ENCODE measurements at places on chromosomes 12 and 14.

DNA sequence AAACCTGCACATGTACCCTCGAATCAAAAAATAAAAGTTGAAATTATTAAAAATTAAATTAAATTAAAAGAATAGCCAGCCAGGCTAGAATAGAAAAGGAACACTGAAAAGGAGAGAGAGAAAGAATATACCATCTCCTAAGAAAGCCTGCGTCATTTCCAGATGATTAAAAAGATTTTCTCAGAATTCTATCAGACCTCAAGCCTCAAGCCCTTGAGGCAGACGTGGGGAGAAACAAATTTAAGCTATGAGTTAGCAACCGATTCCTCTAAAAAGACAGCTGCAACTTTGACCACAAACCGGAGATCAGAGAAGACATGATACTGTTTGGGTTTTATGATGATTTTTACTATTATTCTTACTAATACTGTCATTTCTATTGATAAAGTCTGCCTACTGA is 138.3 kb downstream of the KSR2 start:
- no peak for DNase-seq

DNA sequence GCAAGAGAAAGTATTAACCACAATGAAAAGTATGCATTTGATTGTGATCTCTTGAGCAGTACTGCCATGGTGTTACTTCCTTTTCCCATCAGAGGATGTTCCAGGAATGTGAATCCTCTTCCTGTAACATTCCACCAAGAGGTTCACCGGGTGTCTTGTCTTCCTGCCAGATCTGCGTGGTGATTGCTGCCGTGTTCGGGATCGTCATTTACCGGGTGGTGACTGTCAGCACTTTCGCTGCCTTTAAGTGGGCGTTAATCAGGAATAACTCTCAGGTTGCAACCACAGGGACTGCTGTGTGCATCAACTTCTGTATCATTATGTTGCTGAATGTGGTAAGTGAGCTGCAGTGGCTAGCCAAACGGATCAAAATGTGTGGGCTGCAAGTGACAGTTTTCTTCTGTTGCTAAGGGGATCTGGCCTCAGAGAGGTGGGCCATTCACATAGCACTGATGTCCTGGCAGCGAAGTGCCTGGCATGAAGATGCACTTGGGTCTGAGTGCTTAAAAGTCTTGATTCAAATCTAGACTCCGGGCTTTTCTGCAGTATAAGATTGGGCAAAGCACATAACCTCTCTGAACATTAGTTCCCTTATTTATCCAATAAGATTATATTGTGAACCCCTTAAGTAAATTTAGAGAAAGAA is 123.4 kb downstream of the SLC5A8 start:
- peak; percentile 49 for DNase-seq

- no peak for DNase-seq
Measured at GRCh38 chr14:37472906-37473305, 122.1 kb downstream of the FOXA1 start.

DNA sequence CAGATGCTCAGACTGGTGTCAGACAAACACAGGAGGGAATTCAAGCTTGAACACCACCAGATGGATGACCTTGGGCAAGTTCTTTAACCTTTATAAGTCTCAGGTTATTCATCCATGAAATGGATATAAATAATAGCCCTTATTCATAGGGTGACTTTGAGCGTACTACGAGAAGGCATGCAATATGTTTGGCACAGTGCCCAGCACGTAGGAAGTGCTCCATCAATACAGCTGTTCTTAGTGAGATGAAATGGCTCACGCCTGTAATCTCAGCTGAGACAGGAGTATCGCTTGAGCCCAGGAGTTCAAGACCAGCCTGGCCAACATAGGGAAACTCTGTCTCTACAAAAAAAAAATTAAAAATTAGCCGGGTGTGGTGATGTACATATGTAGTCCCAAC is 84.8 kb upstream of the FICD start:
- DNase-seq, result no peak

DNA sequence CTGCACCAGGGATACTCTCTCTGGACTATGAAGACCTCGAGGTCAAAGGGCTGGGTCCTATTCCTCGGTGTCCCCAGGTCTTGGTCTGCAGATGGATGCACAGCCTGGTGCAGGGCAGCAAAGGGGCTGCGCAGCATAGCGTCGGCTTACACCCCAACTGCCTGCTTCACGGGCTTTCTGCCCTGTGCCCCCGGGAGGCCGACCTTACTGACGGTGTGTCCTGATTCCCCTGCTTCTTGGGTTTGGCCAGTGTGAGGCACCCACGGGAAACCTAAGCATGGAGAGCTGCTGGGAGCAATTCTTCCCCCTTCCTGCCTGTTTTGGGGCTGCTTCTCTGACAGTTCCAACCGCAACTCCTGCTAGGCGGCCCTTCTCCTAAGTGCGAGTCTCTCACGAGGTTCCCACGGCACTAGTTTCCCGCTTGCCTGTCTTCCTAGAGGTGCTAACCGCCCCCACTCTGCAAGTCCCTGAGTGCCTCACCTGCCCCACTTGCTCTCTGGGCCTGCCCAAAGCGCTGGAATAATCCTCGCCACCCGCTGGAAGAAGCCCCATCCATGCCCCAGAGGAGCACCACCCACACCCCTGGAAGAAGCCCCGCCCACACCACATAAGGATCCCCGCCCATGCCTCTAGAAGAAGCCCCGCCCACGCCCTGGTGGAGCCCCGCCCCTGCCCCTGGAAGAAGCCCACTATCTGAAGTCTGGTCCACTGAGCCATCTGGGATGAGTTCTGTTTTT is 54.0 kb downstream of the PRIMA1 start:
- no peak for DNase-seq

DNA sequence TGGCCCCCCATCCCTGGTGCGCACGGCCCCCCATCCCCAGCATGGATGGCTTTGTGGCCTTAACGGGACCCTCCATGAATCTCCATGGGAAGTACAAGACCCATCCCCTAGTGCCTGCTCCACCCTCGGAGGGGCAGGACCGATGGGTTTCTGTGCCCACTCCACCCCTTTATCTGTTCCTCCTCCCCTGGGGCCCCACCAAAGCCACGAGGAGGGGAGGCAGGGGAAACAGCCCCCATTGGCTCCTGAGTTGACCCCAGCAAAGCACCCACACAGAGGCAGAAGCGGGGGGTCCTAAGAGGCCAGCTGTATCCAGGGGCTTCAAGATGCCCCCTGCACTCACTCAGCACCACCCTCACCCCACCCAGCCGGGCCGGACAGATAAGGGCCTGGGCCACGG is 36.1 kb upstream of the TMEM179 start:
- DNase-seq, result no peak

DNA sequence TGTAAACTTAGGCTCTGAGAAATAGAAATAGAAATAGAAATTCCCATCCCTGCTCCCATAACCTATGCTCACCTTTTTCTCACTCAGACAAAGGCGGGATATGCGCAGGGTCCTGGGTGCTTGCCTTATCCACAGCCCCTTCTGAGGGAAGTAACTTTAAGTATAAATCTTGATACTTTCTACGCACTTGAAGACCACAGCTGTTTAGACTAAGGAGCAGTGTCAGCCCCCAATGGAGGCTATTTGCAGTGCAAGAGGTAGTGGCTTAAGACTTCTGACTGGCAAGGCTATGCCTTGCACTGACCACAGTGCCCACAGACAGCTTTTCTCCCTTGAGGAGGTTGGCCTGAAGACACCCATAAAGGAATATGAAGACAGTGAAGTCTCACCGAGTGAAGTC is 35.2 kb downstream of the ASCL1 start:
- no peak for DNase-seq

DNA sequence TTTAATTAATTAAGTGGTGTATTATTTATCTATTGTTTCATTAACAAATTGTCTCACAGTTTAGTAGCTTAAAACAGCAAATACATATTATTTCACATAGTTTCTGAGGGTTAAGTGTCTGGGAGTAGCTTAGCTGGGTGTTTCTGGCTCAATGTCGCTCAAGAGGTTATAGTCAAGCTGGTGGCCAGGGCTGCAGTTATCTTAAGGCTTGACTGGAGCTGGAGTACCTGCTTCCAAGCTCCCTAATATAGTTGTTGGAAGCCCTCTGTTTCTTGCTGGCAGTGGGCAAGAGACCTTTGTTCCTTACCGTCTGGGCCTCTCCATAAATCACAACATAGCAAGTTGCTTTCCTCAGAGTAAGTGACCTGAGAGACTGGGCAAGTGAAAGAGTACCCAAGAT is 66.6 kb downstream of the RAD51B start:
- DNase-seq, result no peak

DNA sequence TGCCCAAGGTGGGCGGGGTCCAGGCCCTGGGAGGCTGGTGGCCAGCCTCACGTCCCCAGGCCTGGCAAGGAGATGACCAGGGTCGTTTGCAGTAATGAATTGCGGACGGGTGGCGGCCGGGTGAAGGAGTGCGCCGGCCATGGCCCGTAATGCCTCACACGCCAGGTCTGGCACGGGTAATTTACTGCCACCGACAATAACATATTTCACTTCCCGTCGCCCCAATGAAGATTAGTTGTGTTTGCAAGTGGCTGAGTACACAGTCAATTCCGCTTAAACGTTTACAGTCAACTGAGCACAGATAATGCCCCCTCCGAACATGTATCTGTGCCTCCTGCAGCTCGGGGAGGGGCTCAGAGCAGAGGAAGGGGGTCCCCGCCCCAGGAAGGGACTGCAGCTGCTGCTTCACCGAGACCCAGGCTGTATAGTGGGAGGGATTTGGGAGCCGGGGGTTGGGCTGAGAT is 48.3 kb downstream of the MVK start:
- DNase-seq, result no peak

- peak; percentile 1 for DNase-seq
Measured at GRCh38 chr14:101665478-101666078, 95.9 kb upstream of the PPP2R5C start.

DNA sequence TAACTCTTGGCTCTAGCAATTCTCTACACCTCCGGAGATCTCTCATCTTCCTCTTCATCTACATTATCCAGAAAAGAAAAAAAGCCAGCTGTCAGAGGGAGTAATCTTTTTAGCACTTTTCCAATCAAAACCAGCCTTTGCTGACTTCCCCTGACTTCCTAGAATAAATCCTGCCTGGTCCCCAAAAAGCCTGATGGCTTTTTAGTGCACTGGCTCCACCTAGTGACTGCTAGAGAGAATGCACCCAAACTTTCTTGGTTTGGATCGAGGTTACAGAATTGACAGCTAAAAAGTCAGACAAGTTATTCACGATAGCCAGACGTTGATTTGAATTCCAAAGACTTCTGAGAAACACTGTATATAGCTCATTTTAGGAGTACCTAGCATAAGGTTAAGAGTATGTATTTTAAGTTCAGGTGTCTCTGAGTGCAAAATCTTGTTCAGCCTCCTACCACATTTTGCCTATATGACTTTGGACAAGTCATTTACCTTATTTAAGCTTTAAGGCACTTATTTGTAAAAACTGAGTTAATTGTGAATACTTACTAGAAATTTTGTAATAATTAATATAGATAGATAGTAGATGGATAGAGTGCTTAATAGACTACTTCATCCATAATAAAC is 185.7 kb upstream of the GRIN2B start:
- peak; percentile 17 for DNase-seq

DNA sequence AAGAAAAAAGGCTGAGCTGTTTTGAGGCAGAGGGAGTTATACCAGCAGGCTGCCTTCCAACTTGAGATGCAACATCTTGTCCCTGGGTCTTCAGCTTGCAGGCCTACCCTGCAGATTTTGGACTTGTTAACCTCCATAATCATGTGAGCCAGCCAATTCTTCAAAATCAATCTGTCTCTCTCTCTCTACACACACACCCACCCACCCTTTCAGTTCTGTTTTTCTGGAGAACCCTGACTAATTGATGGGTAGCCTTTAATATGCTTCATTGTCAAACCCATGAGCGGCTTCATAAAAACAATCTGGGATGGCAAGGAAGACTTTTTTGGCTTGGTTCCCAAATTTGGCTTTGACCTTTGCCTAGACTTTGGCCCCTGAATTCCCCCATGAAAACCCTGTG is 113.9 kb downstream of the TMX1 start:
- DNase-seq, result no peak

- no peak for DNase-seq
Measured at GRCh38 chr14:105979446-105979845, 453.1 kb downstream of the TMEM121 start.

GRCh38 chr12:120822832-120823503 is 81.2 kb downstream of the SPPL3 start:
- no peak for DNase-seq

GRCh38 chr14:101196795-101197590 is 293.5 kb upstream of the RTL1 start:
- no peak for DNase-seq

GRCh38 chr14:62002642-62003041 is 240.4 kb downstream of the SNAPC1 start:
- no peak for DNase-seq

- DNase-seq, result no peak
Measured at GRCh38 chr14:94397289-94398181, 9.1 kb upstream of the SERPINA1 start.

GRCh38 chr14:24093207-24093900 is 757 bp upstream of the PCK2 start:
- DNase-seq, result no peak

DNA sequence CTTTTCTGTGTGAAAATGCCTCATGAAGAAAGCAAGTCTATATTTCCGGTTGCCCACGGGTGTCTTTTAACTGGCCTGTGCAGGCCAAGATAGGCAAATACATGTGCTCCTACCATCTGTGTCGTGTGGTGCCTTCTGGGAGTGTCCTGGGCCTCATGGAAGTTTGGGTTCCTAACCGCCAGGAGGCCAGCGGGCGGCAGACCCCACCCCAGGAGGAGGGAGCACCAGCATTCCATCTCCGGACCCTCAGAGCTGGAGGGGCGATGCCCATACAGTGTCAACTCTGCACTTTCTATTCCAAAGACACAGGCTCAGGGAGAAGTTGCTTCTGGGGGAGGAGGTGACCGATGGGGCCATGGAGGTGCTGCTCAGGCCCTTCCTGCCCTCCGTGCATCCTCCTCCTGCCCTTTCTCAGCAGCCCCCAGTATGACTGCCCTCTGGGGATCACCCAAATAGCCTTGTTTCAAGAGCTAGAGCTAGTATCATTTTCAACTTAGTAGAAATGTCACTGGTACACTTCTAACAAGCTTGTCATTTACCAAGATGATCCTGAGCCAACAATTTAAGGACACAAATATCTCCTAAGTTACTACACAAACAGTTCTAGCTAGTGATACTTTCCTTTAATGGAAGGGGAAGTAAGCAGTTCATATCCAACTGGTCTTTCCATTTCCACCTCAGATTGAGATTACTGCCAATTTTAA is 17.8 kb downstream of the CCDC92 start:
- no peak for DNase-seq

DNA sequence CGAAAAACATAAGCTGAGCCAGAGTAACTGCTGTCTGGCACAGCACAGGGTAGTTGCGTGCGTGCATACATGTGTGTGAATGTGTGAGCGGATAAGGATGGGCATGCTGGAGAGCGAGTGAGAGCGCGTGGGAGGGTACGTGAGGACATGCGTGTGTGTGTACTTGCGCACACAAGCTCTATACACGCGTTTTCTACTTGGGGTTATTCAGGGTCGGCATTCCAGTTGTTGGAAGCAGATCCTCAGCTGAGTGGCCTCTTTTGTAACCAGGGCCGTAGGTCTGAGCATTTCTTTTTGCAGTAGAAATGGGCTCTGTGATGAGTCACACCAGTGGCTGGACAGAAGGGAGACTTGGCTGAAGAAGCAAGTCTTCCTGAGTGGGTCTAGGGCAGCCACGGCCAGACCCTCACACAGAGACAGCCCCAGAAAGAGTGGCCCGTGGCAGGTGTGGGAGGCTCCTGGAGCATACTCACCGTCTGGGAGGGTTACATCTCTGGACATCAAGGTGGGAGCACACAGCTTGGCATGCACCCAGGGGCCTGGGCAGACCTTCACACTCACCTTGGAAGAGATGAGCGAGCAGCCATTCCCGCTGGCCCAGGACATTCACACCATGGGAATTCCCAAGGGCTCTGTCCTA is 78.0 kb downstream of the LRRC74A start:
- peak; percentile 92 for DNase-seq

All from GM04503 (cell line).